Activated CD4-positive, alpha-beta T cell treated with anti-CD3 and anti-CD28 coated beads for 1 hour (primary cell): ENCODE measurements at places on chromosomes 4 and X.
A peak's percentile ranks its signal among the peaks of the same experiment; 100 is the strongest.

GRCh38 chr4:132063829-132064228 is 1085.3 kb upstream of the PCDH10 start:
- no peak for DNase-seq

DNA sequence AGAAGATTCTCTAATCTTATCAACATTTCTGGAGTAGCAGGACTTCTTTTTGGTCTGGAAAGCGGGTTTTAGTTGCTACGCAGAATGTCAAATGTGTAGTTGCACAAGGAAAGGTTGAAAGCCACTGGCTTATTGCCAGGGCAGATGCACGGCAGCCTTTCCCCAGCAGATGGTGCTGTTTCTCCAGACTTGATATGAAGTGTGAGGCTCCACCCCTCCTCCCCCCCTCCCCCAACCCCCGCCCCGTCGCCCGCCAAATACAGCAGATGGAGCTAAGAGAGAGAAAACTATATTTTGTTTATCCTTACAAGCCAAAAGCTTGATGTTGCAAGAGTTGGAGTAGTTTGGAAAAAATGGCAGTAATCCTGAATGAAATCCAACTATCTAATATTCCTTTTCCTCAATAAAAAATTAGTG is 32.0 kb downstream of the ENOPH1 start:
- DNase-seq: peak; percentile 72

DNA sequence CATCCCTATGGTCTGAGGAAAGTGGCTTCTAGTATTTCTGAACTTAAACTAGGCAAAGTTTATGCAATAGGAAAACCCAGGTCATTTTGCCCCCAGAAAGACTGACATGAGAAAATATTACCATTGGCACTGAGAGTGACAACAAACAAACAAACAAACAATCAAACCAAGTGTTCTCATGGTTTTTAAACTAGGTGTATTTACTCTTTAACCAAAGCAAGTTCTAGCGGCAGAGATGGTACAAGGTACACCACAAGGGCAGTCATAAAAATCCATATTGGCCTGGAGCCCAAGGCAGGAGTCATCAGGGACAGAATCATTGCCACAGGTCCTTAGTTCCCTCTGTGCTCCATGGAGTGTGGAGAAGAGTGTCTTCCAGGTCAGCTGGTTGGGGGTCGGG is 26.0 kb upstream of the ENPEP start:
- DNase-seq: no peak

DNA sequence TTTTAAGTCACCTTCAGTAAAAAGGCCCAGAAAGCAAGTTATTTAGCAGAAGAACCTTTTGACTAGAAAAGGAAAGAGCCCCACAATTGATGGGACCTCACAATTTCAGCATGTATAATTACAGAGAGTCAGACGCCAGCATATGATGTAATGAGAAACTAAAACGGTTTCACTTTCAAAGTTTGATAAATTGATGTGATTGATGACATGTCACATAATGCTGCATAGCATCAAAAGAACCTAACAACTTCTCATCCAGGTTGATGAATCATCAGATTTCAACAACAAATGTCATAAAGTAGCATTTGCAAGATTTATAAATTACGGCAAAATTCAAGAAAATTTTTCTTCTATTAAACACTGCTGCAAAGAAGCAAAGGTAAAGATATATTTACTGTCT is 3.9 kb upstream of the GAR1 start:
- DNase-seq: no peak

DNA sequence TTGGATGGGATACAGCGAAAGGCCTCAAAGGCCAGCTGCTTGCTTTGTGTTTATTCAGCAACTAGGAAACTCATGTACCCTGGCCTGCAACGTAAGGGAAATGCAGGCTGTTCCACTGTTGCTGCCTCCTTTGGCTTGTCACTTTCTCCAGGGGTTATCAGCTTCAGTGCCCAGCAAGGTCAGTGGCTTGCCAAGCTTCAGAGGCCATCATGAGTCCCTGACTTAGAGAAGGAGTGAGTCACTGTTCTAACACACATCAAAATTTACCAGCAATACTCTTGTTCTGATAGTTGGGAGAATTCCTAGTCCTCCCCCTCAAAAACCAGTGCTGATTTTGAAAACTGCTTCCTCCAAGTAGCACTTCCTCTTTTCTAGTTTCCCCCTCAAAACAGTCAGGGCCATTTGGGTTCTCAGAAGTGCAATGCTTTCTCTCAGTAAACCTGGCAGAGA is 250.8 kb downstream of the ARHGAP24 start:
- DNase-seq: no peak

DNA sequence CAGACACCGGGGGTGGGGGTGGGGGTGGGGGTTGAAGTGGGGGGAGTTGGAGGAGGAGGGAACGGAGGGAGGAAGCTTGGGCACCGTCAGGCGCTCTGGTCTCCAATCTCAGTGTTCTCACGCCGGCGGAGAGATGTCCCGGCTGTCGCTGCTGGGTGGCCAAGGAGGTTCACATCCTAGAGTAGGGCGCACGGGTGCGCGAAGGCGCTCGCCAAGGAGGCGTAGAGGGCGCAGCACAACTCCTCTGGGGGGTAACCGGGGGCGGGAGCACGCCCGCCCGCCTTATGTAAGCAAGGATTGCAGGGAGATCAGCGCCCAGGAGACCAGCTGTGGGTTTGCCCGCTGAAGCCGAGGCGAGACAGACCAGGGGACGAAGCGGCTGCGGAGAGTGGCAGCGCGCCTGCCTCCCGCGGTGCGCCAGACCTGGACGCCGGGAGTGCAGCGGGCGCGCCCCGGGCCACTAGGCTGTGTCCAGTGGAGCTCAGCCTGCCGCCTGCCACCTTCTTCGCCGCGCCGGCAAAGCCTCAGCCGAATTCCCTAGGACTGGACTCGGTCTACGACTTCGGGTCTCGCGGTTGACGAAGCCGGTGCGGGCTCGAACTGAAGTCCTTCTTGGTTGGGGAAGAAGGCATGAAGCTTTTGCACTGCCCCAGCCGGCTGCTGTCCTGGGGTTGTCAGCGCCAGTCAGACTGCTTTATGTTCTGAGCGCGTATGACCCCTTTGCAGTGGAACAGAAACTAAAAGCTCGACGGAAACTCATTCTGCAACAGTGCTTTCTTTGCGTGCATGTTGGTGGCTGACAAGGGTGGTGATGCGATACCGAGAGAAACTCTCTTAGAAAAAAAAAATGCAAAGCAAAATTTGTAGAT is 707 bp upstream of the UNC5C start:
- no peak for DNase-seq

DNA sequence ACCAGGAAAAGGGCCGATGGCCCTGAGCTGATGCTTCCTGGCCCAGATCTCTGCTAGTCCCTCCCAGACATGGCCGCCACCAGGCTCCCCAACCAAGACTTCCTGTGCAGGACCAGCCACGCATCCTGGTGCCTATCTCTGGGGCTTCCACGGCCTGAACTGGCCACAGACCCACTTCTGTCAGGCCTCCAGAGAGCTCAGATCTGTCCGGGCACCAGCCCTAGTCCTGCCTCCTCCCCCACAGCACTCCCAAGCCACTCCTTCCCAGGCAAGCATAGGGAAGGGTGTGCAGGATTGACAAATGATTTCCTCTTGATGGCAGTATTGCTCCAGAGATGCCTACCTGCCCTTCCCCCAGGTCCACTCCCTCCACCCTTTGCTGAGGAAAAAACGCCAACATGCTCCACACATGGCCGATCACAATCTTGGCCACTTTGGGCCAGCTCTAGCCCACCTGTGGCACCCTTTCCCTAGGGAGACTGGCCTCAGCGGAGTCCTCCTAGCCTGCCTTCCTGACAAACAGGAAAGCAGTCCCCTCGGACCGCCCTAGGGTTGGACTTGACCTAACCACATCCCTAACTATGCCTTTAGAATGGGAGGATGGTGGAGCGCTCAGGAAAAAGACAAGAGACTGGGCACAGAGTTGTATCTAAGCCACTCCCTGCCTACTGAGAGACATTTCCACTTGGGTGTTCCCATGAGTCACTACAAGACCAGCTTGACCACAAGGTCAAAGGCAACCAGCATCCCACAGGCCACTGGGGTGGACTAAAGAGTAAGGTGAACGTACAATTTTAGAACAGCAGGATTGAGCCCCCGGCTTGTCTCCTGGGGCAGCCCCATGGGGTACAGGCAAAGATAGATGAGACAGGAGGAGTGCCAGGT is 277.5 kb upstream of the AGTR2 start:
- no peak for DNase-seq

- no peak for DNase-seq
Observed at GRCh38 chr4:52071791-52072546, 20.9 kb downstream of the SPATA18 start.

DNA sequence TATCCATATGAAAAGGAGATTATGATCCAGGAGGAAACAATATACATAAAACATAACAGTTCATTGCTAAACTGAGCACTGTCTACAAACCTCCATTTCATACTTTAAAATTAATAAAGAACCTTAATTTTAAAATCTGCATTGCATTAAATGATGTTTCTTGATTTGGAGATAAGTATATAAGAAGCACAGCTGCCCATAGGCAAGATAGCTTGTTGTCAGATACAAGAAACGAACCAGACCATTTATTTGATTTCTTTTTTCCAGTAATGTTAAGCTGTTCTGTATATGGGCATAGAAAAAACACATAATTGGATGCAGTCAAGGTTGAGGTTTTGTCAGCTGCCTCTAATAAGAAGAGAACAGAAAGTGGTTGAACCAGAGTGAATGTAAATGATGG is 6.4 kb downstream of the GUF1 start:
- DNase-seq: no peak

DNA sequence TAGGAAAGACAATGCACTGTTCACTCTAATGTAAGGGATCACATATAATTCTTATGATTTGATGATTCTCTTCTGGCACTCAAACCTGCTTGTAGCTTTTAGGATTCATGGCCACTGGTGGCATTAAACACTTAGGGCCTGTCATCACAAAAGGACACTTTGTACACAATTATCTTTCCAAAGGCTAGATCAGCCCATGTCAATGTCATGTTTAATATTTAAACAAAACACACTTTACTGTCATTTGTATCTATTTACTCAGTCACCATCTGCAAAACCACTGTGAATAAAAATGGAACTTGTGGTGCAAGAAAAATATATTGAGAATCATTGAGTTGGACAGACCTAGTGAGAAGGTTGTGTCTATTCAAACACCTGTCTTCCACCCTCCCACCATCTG is 83.6 kb upstream of the TTC29 start:
- no peak for DNase-seq

GRCh38 chrX:39827951-39828350 is 269.8 kb downstream of the BCOR start:
- DNase-seq: no peak

- no peak for DNase-seq
Observed at GRCh38 chr4:128525387-128525786, 237.8 kb upstream of the PGRMC2 start.

DNA sequence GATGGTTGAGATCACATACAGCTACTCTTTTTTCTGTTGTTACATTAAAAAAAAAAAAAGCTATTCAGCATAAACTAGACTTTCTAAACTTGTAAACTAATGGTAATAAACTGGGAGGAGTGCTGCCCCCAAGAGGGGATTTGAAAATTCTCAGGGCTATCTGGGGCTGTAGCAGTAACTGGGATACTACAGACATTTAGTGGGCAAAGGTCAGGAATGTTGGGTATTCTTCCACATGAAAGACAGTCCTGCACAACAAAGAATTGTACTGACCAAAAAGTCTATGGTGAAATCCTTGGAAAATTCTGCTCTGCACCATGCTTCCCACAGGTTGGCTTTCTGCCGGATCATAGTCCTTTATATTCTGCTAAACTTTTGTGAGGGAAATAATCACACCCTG is 232.6 kb upstream of the BOD1L1 start:
- no peak for DNase-seq

- DNase-seq: no peak
Observed at GRCh38 chr4:168647646-168648375, 151.0 kb downstream of the PALLD start.

GRCh38 chrX:141278306-141278705 is 36.0 kb upstream of the SPANXC start:
- DNase-seq: no peak
